ENCODE measurements at places on chromosomes 16 and 17.

DNA sequence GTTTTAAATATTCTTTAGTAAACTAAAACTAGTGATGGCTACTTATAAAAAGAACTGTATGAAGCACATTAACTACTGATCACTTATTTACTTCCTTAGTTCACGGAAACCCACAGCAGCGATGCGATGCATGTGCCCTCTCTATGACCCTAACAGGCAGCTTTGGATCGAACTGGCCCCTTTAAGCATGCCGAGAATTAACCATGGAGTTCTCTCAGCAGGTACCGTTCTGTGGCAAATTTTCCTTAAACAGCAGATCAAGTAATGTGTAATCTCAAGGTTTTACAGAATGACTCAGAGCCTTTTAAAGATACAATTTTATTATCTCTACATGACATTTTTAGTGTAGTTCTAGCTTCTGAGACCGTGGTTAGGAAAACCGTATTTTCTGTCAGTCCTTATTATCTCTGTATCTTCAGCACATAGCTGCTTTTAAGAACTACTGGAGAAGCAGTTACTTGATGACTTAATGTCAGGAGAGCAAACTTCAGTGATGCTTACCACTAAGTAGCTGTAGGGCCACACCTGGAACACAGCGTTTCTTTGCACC, 43.0 kb downstream of the GAN start:
- DNase-seq = no peak

DNA sequence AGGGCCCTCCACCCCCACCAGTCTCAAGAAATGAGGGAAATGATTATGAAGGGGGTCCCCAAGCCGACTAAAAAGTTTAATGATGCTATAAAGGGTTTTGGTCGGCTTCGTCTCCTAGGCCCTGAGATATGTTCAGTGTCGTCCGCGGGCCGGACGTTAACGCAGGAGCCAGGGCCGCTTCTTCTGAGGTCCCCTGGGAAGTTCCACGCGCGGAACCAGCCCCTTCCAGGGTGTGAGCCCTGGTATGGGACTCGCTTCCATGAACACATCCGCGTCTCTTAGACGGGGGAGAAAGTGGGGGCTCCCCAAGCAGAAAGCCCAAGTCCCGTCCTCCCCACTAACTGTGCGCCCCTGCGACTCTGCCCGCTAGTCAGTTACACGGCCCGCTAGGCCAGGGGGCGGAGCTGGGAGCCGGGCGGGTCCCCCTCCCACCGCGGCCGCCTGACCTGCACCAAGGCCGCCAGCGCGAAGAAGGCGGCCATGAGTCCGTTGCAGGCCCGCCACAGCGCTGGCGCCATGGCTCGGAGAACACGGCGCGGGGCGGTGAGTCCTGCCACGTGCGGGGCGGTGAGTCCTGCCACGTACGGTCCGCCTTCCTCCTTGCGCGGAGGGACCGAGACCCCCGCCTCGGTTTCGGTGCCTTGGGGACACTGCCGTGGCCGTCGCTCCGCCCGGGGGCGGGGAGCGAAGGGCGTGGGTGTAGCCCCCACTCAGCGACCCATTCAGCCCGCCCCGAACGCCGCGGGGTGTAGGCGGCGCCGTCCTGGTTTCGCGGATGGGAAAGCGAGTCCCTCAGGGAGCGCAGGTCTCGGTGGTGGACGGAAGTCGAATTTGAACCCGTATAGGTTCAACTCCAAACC, at the start of gene TMEM220:
Gene TMEM220, minus strand, starts transcription at position 690 of the 860 bp plus-strand sequence. Its CDS starts 172 bp downstream, at position 518.
- peak; percentile 41 for DNase-seq

DNA sequence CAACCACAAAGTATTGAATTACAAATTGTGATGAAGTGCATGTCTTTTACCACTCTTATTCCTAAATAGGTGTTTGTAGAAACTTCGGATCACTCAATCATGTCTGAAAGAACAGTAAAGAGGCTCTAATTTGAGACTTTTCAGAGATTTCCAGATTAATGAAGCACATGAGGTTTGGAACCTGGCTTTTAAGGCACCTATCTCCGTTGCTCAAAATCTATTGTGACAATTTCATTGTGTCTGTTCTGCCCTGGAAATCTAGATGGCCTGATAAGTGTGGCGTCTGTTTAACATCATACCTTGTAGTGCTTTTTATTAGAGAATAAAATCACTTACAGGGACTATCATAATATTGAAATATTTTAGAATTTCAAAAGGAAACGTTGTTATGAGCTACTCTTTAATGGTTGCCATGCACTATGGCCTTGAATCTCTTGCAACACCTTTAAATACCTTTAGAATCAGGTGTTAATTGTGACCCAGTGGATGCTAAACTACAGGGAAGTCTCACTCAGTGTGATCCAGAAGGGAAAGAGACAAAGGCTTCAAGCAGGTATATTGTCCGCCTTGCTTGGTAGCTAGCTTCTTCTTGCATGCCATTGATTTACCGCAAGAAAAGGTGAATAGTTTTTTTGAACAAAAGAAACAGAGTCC, 210.3 kb downstream of the CNTNAP4 start:
- no peak for DNase-seq

- DNase-seq = peak; percentile 7
These were observed 36.7 kb upstream of the NDRG4 start for GRCh38 chr16:58462997-58463941.
